Breast epithelium (tissue), 4 donors: ENCODE measurements at places on chromosomes 11 and 22. TPM values are rescaled to one million over a fixed set of nuclear protein-coding genes. Genes with fewer than 3 reads are reported as not detected.

DNA sequence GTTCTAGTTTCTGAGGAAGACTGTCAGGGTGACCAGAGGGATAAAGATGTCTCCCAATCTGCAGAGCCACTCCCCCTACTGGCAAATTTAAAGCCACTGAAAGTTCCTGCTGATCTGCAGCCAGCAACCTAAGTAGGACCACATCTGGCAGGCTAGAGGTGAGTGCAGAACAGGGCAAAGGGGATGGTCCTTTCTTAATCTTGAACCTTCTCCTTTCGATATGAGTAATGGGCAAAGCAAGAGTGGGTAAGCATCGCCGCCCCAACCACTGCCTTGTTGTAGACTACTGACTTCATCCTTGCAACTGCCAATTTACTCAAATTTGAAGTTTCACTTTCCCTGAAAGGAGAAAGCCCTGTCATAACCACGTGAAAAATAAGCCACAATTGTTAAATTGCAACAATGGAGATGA lies 30.7 kb downstream of the SCUBE2 start:
- H3K27ac ChIP-seq, result no peak overlapping the region
- no peaks in the 10 kb centered on the region for H3K27me3 ChIP-seq
- H3K4me1 ChIP-seq, result no peaks in the 10 kb centered on the region
- H3K4me3 ChIP-seq, result no peak overlapping the region
- no peak for DNase-seq
- no peaks in the 10 kb centered on the region for H3K36me3 ChIP-seq

- no peak overlapping the region for H3K27ac ChIP-seq
- DNase-seq, result no peak
- no peaks in the 10 kb centered on the region for H3K27me3 ChIP-seq
- no peaks in the 10 kb centered on the region for H3K36me3 ChIP-seq
- no peak overlapping the region for H3K4me3 ChIP-seq
Measured at GRCh38 chr11:68402355-68403031, 58.1 kb upstream of the PPP6R3 start.

- H3K27me3 ChIP-seq, result no peaks in the 10 kb centered on the region
- H3K27ac ChIP-seq, result no peak overlapping the region
- no peaks in the 10 kb centered on the region for H3K36me3 ChIP-seq
- no peak for DNase-seq
- no peaks in the 10 kb centered on the region for H3K4me1 ChIP-seq
Measured at GRCh38 chr11:2688381-2689231, 11.2 kb downstream of the KCNQ1OT1 start.

- H3K36me3 ChIP-seq, result no peaks in the 10 kb centered on the region
- H3K27me3 ChIP-seq, result peaks cover 18% of the 10 kb centered on the region
- no peak overlapping the region for H3K27ac ChIP-seq
- H3K4me1 ChIP-seq, result no peaks in the 10 kb centered on the region
- DNase-seq, result no peak
Measured at GRCh38 chr22:49215840-49216239, 611.8 kb downstream of the BRD1 start.

DNA sequence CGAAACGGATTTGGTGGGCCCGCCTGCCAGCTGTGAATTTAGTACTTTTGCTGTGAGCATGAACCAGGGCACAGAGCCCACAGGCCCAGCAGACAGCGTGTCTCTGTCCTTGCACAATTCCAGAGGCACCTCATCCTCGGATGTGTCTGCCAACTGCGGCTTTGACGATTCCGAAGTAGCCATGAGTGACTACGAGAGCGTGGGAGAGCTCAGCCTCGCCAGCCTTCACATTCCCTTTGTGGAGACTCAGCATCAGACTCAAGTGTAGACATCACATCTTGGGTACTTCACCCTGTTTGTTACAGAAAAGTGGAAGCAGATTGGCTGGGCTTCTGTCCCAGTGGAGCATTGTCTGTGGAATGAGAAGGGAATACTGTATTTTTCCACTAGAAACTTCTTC lies 78.6 kb upstream of the MTNR1B start:
- no peak for DNase-seq
- no peaks in the 10 kb centered on the region for H3K4me1 ChIP-seq
- no peak overlapping the region for H3K4me3 ChIP-seq

GRCh38 chr11:110564676-110565356 lies 135.1 kb downstream of the FDX1 start:
- no peaks in the 10 kb centered on the region for H3K27me3 ChIP-seq
- no peak overlapping the region for H3K4me3 ChIP-seq
- DNase-seq, result no peak

DNA sequence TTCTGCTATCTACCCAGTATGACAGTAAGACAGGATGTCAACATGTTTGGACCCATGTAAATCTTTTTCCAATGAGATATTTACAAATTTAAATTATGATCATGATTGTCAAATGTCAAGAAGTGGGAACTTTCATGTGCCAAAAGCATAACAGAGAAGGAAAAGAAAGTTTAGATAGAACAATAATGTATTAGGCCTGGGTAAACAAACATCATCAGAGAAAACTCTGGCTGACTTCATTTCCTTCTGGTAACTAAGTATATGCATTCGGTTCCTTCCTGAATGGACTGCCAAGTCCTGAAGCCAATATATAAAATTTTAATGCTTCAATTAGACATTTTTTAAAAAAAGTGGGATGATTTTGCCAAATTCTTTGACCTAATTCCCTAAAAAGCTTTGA lies 16.5 kb downstream of the RNF141 start:
- H3K4me3 ChIP-seq, result no peak overlapping the region
- no peak overlapping the region for H3K27ac ChIP-seq
- H3K36me3 ChIP-seq, result no peaks in the 10 kb centered on the region

GRCh38 chr11:124919898-124920297 lies 848 bp downstream of the HEPN1 start:
- no peak overlapping the region for H3K4me3 ChIP-seq
- no peaks in the 10 kb centered on the region for H3K4me1 ChIP-seq
- no peak for DNase-seq
- H3K27me3 ChIP-seq, result no peaks in the 10 kb centered on the region
- H3K36me3 ChIP-seq, result no peaks in the 10 kb centered on the region

DNA sequence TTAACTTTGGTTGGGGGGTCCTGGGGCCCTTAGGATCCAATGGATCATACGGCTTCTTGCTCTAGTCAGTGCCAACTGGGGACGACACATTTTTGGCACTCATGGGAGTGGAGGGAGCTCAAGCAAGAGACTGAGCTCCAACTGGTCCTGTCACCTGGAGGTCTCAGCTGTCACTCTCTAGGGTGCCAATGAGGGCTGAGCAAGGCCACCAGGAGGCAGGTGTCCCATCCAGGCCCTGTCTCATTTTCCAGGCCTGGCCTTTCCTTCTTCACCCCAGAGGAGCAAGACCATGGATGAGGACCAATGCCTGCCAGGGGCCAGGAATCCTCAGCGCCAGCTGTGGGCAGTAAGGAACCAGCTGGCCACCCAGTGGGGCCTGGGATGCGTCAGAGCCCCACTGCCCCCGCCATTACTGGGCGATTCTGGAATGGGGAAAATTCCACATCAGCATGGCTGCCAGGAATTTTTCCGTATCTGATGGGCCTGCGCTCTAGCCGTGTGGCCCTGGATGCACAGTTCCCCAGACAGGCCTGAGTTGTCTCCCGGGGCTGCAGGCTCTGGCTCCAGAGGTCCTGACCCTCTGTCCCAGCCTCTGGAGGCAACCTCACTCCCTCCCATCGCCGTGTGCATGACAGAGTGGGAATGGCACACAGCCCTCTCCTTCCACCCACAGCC lies 669 bp upstream of the GAL3ST1 start:
- DNase-seq, result peak; percentile 45
- no peak overlapping the region for H3K4me3 ChIP-seq
- peak overlapping the region; percentile 30 for H3K27ac ChIP-seq
- H3K36me3 ChIP-seq, result peaks cover 24% of the 10 kb centered on the region
- H3K27me3 ChIP-seq, result no peaks in the 10 kb centered on the region
- no peaks in the 10 kb centered on the region for H3K4me1 ChIP-seq

DNA sequence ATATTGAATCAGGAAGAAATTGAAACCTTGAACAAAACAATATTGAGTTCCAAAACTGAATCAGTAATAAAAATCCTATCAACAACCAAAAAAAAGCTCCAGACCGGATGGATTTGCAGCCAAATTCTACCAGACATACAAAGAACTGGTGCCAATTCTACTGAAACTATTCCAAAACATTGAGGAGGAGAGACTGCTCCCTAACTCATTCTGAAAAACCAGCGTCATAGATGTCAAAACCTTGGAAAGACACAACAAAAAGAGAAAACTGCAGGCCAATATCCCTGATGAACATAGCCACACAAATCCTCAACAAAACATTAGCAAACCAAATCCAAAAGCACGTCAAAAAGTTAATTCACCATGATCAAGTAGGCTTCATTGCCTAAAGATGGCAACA lies 353.8 kb downstream of the TMEM135 start:
- H3K4me1 ChIP-seq, result no peaks in the 10 kb centered on the region
- H3K27me3 ChIP-seq, result no peaks in the 10 kb centered on the region
- H3K36me3 ChIP-seq, result no peaks in the 10 kb centered on the region
- H3K4me3 ChIP-seq, result no peak overlapping the region
- no peak for DNase-seq

GRCh38 chr11:14789879-14790484 lies 102.0 kb downstream of the CYP2R1 start:
- H3K36me3 ChIP-seq, result no peaks in the 10 kb centered on the region
- H3K4me1 ChIP-seq, result no peaks in the 10 kb centered on the region
- no peaks in the 10 kb centered on the region for H3K27me3 ChIP-seq
- DNase-seq, result no peak
- no peak overlapping the region for H3K4me3 ChIP-seq
- no peak overlapping the region for H3K27ac ChIP-seq

- H3K27me3 ChIP-seq, result no peaks in the 10 kb centered on the region
- H3K27ac ChIP-seq, result no peak overlapping the region
- no peaks in the 10 kb centered on the region for H3K4me1 ChIP-seq
- H3K4me3 ChIP-seq, result no peak overlapping the region
Measured at GRCh38 chr22:26134654-26135330, 34.5 kb upstream of the SEZ6L start.

- no peaks in the 10 kb centered on the region for H3K4me1 ChIP-seq
- no peak overlapping the region for H3K27ac ChIP-seq
- no peaks in the 10 kb centered on the region for H3K27me3 ChIP-seq
- no peak overlapping the region for H3K4me3 ChIP-seq
- H3K36me3 ChIP-seq, result no peaks in the 10 kb centered on the region
Measured at GRCh38 chr11:29826878-29827277, 190.0 kb downstream of the KCNA4 start.

DNA sequence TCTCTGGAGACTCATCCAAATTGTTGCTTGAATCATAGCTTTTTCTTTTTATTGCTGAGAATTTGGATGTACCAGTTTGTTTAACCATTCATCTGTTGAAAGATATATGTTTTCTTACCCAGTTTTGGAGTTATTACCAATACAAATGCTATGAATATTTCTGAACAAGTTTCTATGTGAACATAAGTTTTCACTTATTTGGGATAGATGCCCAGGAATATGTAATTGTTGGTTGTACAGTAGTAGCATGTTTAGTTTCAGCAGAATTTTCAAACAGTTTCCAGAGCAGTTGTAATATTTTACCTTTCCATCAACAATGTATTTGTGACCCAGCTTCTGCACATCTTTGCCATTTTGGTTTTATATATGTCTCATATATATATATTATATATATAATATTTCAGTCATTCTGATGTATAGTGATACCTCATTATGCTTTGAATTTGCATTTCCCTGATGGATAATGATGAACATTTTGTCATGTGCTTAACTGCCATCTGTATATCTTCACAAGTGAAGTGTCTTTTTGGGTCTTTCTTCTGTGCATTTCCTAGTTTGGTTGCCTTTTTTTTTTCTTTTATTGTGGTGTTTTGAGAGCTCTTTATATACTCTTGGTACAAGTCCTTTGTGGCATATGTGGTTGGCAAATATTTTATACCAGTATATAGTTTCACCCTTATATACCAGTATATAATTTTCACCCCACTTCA lies 118.8 kb downstream of the LUZP2 start:
- no peaks in the 10 kb centered on the region for H3K36me3 ChIP-seq
- no peak overlapping the region for H3K27ac ChIP-seq
- H3K4me3 ChIP-seq, result no peak overlapping the region
- H3K4me1 ChIP-seq, result no peaks in the 10 kb centered on the region
- DNase-seq, result no peak

The CCDC15 gene
- total RNA-seq, result 2.1 TPM

The GNG3 gene
- not detected for total RNA-seq

The OR51I1 gene
- total RNA-seq, result not detected

The OR52I2 gene
- not detected for total RNA-seq

The CDC42BPG gene
- total RNA-seq, result 14.9 TPM

The SEC14L6 gene
- not detected for total RNA-seq
